Brain microvascular endothelial cell (primary cell): ENCODE measurements at places on chromosomes 5 and 9.

DNA sequence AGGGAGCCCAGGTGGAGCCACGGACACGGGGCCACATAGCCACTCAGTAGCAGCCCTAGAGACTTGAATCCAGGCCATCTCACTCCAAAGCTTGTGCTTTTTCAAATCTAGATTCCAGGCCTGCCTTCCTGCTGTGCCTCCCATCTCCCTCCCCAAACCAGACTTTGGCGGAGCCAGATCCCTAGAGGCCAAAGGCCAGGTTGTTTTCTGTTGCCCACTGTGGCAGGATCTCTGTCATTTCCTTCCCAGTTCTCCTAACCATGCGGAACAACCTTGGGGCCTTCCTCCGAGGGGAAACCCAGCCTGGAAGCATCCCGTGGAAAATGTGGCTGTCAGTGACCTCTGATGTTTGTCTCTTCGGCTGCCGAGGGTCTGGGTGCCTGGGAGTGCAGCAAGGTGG lies 16.4 kb upstream of the RPS14 start:
- DNase-seq: no peak

DNA sequence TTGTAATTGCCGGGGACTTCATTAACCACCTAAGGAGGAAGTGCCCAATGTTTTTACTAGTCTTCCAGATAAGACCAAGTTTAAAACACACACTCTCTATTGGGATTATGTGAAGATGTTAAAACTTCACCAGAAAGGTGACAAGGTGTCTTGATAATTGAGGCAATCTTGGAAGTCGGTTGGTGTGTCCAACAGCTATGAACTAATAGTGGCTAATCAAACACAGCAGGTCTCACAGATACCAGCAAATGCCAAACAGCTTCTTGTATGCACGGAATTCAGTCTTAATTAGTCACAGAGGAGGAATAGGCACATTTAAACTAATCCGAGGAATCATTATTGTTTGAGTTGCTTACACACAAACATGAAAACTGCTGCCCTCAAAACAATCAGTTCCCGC lies 214.5 kb downstream of the SEC61B start:
- DNase-seq: no peak

- DNase-seq: no peak
These were observed 274.4 kb downstream of the EFNA5 start for GRCh38 chr5:107396351-107396690.

GRCh38 chr5:158805195-158805594 lies 294.5 kb downstream of the EBF1 start:
- DNase-seq: no peak

- DNase-seq: peak; percentile 27
These were observed at the start of gene RXFP3 for GRCh38 chr5:33936381-33937016. Gene RXFP3, plus strand, starts transcription at chr5:33936386. Its CDS starts 355 bp downstream, at chr5:33936741.

GRCh38 chr9:128114326-128115186 lies 13.0 kb downstream of the PTGES2 start:
- no peak for DNase-seq

- DNase-seq: no peak
These were observed 34.0 kb upstream of the SYK start for GRCh38 chr9:90767523-90768100.

DNA sequence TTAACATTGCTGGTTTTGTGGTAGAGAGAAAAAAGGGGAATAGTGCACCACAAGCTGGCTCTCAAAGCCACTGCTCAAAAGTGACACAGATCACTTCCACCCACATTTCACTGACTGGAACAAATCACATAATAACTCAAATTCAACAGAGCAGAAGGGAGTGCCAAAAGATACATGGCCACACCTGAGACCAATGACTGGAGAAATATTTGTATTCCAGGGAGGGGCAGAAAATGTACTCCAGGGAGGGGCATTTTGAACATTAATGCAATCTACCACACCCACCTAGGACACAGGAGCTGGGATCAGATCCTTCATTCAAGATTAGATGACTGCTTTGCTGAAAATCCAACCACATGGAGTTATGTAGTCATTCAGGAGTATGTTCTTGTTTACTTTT lies 44.8 kb upstream of the ALDOB start:
- no peak for DNase-seq

DNA sequence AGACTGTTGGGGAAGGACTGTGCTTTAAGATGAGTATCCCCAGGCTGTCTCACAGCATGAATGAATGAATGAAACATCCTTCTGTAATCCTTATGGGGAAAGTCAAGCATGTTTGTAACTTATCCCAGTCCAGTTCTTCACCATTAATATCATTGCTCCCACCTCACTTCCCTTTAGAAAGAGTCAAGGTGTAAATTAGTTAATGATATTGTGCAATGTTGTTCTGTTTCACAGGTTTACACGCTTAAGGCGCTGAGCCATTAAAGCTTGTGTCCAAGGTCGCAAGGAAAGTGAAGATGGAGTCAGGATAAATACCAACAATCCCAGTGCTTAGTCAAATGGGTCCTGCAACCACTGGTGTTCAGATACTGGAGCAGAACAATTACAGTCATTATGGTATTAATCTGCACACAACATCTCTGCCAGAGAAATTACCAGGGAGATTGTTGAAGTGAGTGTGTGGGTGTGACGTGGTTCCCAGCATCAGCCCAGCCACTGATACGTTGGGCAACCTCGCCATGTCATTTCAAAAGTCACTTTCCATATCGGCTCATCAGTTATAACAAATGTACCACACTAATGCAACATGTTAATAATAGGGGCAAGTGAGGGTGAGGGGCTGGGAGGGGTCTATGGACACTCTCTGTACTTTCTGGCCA lies 1.5 kb upstream of the MYO10 start:
- DNase-seq: no peak

DNA sequence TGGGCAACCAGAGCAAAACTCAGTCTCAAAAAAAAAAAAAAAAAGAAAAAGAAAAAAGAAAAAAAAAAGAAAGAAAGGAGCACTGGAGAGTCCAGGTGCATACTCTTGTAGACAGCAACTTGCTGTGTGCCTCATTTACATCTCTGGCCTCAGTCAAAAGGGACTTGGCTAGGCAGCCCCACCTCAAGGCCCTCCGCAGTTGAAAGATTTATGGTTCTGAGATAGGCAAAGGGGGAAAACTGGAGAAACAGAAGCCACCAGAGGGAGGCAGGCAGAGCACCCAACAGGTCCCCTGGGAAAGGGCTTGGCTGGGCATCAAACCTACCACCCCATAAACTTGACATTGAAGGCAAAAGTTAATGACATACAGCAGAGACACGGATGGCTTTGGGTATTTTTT lies 6.1 kb downstream of the ORM2 start:
- DNase-seq: no peak

DNA sequence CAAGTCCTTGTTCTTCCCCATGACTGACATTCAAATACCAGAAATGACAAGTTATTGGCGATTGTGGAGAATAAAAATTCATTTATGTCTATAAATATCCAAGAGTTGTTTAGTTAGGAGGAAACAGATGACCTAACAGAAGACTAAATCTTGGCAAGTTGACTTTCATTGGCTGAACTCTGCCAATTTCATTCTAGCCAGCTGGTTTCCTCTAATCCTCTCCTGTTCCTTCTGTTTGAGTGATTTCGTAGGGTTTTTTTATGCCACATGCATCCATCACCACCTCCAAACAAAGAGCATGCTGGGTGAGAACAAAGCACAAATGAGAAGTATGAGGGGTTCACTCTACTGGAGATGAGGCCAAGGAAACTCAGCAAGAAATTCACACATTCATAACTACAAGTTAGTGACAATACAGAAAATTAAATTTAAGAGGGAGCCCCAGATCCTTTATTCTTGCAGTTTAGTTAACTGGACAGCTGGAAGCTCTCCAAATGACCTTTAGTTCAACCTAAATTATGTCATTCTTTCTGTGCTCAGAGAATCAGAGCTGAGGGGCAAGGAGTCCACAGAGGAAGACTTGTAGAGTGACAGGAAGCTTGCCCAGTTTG lies 932.0 kb downstream of the TLE4 start:
- peak; percentile 11 for DNase-seq

DNA sequence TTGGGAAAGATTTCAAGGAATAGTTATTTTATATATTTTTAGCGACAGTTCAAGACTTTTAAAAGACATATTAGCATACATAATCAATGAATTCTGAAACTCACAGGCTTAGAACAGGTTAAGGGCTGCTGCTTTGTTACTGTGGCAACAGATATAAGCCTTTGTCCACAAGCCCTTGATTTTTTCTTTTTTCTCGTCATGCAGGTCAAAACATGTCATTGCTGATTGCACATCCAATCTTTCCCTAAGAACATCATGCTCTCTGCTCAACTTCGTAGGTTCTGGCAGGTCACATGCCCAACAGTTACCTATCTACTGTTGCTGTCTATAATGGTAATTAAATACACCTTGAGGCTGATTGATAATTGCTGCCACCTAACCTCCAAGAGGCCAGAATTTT lies 172.5 kb upstream of the PTPRD start:
- no peak for DNase-seq

- DNase-seq: no peak
These were observed 91.6 kb downstream of the SLC1A3 start for GRCh38 chr5:36698031-36698430.

DNA sequence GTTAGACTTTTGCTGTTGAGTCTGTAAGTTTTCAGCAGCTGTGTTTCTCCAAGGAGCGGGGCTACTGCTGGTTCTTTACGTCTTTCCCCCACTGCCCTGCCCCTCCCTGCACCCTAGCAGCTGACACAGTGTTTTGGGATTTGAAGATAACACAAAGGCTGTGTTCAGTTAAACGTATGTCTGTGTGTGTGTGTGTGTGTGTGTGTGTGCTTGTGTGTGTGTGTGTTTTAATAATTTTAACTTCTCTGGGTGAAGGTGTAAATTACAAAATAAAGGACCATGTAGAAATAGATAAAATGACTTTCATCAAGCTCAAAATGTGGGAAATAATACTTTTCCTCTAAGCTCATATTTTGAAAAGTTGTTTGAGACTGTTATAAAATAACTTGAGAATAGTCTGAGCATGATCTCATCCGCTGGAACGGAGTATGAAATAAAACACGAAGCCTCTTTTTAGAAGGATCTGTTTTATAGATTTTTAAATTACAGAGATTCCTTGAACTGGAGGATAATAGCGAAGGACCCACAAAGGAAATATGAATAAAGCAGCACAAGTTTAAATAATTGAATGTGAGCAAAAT lies 10.9 kb downstream of the ABL1 start:
- DNase-seq: peak; percentile 95

- DNase-seq: no peak
These were observed 41.4 kb upstream of the CTNNA1 start for GRCh38 chr5:138711811-138712210.

DNA sequence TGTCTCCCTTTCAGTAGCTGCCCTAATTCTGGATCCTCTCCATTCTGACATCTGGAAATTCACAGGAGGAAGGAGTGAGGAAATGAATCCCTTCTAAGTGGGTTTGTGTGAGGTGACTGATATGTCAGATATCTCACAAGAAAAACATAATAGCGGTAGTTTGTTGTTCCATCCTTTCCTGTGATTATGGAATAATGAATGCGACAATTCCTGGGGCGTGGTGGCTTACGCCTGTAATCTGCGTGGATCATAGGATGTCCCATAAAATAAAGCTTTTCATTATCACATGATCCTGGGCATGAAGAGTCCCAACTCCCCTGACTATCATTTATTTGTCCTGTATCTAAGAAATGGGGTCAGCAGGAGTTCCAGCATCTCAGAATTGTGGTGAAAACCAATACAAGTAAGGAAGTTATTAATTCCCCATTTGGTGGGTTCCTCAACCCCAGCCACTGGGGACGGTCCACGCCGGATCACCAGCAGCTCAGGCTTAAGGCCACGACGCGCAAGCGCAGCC lies 375 bp upstream of the C5orf24 start:
- DNase-seq: peak; percentile 18

DNA sequence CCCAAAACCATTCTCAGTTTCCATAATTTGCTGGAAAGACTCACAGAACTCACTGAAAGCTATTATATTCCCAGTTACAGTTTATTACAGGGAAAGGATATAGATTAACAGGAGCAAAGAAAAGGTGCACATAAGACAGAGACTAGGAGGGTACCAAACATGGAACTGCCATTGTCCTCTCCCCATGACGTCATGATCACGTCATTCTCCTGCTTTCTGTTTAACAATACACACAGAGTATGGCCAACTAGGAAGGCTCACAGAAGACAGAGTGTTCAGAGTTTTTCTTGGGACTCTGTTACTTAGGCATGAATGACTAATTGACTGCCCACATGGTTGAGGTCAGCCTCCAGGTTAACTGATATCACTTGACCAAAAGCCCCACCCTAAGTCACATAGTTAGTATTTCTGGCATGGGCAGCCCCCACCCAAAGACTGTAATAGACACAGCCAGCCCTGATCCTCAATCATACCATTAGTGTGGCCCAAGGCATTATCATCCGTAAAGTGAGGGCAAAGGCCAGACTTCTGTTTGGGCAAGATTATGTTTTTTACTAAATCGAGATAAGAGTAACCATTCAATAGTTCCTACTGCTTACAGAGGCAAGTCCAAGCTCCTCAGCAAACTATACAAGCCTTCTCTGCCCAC lies 353.5 kb upstream of the POU5F2 start:
- no peak for DNase-seq

DNA sequence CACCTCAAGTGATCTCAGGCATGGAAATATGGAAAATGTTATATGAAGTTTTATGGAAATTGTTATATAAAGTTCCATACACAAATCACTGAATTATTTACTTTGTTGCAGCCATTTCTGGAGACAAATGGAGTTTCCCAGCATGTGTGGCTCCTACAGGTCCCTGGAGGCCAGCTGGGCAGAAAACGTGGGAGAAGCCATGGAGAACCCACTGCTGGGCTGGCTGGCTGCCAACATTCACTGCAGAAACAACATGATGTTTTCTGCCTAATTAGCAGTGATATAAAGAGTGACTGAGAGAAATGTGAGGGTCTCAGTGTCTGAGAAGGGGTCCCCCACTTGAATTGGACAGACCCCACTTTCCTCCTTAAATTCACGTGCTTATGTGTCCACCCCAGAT lies 208.8 kb upstream of the IRX2 start:
- DNase-seq: no peak

DNA sequence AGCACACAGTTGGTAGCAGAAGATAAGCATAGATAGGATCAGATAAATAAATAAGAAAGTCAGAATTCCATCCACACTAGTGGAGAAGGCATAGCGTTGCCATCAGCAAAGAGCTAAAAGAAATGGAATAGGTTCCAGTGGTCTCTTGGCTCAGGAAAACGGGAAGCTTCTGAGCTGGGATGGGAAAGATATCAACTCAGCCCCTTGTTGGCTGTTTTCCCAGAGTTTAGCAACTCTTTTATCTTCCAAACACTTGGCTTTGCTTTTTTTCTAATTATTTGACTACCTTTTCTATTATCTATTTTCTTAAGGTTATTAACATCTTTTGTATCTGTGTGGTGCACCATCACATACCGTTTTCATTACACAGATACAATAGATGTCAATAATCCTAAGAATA lies 445.7 kb upstream of the TRPC7 start:
- DNase-seq: no peak

- DNase-seq: peak; percentile 33
These were observed 212.3 kb upstream of the DAPK1 start for GRCh38 chr9:87285183-87285850.
